ENCODE measurements at places on chromosomes 2 and 18.

DNA sequence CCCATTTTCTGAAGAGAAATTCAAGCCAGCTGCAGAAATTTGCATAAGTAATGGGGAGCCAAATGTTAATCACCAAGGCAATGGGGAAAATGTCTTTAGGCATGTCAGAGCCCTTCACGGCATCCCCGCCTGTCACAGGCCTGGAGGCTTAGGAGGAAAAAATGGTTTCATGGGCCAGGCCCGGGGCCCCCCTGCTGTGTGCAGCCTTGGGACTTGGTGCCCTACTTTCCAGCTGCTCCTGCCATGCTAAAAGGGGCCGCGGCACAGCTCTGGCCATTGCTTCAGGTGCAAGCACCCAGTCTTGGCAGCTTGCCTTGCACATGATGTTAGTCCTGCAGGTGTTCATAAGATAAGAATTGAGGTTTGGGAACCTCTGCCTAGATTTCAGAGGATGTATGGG lies 1235.7 kb downstream of the DPP10 start:
- no peak for DNase-seq

DNA sequence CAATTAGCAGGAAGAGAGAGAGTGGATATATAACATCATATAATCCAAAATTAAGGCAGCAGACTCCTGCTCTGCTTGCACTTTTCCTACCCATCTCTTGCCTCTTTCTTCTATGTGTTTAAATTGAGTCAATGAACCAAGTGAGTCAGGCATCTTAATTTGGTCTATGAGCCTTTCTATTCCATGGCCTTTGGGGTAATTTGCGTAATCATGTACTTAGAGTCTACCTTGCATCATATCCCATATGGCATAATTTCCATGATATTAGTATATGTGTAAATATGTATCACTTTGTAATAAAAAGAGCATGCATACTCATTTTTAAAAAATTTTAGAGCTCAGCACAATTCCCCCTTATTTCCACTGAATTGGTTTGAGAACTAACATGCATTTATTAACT lies 555.2 kb downstream of the STK39 start:
- no peak for DNase-seq

- no peak for DNase-seq
Observed at GRCh38 chr18:32091325-32091723, 350 bp upstream of the RNF138 start.

DNA sequence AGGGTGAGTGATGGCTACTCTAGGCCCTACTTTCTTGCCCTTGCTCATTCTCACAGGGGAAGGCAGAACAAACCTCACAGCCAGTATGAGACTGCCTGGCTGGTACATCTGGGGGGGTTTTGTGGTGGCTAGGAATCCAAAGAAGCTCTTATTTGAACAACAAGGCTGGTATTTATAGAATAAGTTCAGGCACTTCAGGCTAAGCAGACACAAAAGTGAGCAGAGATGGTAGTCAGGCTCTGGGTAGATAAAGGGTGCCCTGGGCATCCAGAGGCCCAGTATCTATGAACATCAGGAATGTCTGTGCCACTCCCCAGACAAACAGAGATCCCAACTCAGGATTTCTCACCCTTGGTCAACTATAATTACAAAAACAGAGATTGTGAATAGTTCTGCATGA lies 57.2 kb upstream of the RTN4 start:
- no peak for DNase-seq

DNA sequence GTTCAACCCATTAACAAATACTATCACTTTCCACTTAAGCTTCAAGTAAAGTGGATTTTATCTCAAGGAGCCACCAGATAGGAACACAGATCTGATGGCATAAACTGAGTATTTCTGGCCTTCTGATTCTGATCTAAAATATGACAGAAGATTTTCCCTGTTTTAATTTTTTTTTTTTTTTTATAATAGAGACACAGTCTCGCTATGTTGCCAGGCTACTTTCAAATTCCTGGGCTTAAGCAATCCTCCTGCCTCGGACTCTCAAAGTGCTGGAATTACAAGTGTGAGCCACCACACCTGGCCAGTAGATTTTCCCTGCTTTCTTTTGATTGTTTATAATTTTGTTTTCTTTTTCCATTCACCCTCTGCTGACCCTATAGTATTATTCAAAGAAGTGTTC lies 36.6 kb upstream of the SLC30A6 start:
- no peak for DNase-seq

DNA sequence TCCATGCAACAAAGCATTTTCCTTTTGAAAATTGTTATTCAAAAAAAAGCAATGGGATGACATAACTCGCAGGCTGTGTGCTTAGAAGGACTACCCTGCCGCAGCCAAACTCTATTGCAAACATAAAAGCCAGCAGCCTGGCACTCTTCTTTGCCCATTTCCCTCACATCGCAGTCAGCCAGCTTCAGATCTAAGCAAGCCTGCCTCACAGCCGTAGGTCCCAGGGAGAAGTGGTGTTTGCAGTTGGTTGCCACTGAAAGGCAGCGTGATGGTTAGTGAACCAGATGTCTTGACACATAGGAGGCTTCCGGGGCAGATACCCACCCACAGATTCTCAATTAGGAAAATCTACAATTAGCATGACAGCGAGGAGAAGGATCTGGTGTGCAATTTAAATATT lies 655.2 kb downstream of the RNF144A start:
- no peak for DNase-seq

DNA sequence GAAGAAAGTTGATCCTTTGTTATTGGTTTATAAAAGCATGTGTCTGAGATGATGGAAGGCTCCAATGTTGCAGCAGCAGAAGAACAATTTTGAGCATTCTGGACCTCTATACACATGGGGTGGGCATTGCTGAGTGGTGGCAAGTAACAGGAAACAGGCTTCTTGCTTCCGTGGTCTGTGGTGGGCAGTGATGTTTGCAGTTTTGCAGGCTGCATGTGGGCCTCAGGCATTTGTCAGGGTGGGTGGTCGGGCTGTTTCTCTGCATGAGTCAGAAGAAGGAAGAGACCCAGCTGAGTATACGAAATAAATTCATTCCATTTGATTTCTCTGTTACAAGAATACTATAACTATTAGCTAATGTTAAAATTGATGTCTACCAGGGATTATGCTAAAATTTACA lies 239.5 kb upstream of the COL3A1 start:
- no peak for DNase-seq

GRCh38 chr2:10490806-10491291 lies 42.7 kb upstream of the ODC1 start:
- DNase-seq: no peak

GRCh38 chr2:71560638-71561011 lies 107.3 kb downstream of the DYSF start:
- DNase-seq: no peak

- no peak for DNase-seq
Observed at GRCh38 chr2:28333606-28334526, 58.8 kb upstream of the FOSL2 start.

- no peak for DNase-seq
Observed at GRCh38 chr2:107525406-107525805, 301.3 kb upstream of the RGPD4 start.

DNA sequence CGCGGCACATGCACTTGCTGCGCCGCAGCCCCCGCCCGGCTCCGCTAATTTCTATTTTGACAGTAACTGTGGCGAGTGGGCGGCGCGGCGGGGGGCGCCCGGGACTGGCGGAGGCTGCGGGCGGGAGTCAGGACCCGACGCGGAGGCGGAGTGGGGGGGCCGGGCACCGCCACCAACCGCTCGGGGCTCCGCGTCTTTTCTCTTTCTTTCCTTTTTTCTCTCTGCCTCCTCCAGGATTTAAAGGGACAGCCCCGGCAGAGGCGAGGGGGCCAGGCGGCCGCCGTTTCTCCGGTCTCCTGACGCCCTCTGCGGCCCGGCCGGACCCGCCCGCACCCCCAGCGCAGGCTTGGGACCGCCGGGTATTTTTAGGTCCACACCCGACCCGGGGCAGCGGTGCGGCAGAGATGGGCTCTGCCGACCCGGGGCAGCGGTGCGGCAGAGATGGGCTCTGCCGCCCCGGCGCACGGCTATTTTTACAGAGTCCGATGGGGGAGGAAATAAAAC lies 460 bp upstream of the ZBTB7C start:
- peak; percentile 18 for DNase-seq

DNA sequence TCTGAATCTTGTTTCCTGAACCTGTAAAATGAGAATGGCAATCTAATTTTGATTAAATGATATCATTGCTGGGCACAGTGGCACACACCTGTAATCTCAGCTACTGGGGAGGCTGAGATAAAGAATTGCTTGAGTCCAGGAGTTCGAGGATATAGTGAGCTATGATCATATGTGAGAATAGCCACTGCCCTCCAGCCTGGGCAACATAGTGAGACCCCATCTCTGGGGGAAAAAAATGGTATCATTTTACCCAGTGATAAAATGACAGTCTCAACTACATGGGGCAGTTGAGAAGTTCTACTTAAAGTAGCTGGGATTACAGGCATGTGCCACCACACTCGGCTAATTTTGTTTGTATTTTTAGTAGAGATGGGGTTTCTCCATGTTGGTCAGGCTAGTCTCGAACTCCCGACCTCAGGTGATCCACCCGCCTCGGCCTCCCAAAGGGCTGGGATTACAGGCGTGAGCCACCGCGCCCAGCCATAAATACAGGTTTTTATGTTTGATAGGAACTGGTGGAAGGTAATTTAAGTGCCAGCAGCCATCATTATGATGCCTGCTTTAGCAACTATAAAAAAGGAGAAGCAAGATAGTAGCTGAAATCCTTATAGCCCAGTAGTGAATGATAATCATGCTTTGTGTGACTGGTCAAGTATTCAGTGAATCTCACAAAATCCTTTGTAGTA lies 17.0 kb downstream of the BZW1 start:
- DNase-seq: no peak

DNA sequence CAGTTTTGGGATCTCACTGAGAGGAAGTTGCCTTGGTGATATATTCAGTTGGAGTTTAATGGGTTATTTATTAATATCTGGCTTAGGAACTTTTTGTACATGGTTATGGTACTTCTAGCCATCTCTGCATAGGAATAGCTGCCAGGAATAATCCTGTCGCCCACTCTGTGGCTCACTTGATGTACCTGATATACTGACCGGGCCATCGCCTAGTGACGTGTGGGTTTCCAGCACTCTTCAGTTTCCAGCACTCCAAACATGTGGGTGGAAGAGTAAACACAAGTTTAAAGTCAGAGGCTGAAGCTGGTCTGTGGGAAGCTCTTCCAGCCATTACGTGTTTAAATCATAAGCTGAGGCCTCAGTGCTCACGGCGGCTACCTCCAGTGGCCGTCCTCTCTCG lies 44.3 kb upstream of the AGAP1 start:
- DNase-seq: no peak

DNA sequence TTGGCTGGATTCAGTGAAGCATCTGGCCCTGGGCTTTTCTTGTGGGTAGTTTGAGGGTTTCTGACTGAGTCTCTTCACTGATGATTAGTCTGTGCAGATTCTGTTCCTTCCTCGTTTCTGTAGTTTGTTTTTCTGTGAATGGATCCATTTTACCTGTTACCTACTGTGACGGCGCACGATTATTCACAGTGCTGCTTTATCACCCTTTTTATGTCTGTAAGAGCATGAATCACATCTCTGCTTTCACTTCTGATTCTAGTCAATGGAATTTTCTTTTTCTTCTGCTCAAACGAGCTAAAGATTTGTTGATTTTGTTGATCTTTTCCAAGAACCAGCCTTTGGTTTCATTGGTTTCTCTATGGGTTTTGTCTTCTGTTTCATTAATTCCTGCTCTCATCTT lies 60.8 kb downstream of the SLC66A2 start:
- no peak for DNase-seq

- DNase-seq: no peak
Observed at GRCh38 chr2:124666976-124667375, 641.9 kb downstream of the CNTNAP5 start.

- DNase-seq: no peak
Observed at GRCh38 chr18:36706134-36706881, 122.5 kb downstream of the TPGS2 start.

DNA sequence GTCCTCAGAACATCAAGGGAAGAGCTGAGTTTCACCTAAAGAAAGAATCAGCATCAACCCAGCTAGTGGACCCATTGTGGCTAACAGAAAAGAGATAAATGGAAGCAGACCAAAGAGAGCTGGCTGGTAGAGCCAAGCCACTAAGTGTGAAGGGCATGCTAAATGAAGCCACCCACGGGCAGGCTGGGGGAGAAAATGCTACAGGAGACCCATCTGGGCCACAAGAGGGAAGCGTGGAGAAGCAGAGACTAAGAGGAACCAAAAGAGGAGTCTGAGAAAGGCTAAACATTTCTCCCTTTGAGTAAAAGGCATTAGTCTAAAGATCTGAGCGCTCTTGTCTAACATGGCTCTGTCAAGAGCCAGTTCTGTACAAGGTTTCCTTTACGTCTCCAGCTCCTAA lies 15.8 kb downstream of the CWC22 start:
- DNase-seq: no peak

GRCh38 chr2:219418155-219419011 lies at the start of gene DES:
Gene DES, plus strand, starts transcription at chr2:219418377. Its CDS starts 86 bp downstream, at chr2:219418463.
- no peak for DNase-seq

GRCh38 chr2:47354848-47355204 lies 48.1 kb upstream of the MSH2 start:
- no peak for DNase-seq

DNA sequence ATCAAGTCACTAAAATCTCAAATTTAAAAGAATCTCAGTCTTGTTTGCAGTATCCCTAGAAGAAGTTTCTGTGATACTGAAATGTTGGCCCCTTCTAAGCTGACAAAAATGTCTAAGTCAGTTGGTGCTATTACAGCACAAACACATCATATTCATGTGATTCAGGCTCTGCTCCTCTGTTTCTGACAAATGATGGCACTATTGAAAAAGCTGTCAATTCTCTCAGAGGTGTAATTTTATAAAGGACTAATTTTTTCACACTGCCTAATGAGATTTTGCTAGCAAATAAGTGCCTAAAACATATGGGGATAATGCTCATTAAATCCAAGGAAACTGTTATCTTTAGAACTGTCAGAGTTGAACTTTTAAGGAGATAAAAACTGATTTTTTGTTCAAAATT lies 445.9 kb downstream of the DSC3 start:
- no peak for DNase-seq

GRCh38 chr2:222950638-222951285 lies 89.9 kb downstream of the ACSL3 start:
- no peak for DNase-seq

DNA sequence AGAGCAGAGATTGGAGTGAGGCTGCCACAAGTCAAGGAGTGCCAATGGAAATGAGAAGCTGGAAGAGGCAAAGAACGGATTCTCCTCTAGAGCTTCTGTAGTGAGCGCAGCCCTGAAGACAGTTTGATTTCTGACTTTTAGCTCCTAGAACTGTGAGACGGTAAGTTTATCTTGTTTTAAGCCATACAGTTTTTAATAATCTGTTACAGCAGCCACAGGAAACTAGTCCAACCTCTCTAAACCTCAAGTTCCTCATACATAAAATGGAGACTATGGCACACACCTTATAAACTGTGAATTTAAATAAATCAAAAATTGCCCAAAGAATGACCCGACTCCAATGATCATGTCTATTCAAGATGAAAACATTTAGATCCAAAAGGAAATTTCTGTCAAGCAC lies 596.5 kb downstream of the BCL11A start:
- DNase-seq: no peak
